Glomerular endothelial cell (primary cell): ENCODE measurements at places on chromosomes 7 and 10.
A peak's percentile ranks its signal among the peaks of the same experiment; 100 is the strongest.

DNA sequence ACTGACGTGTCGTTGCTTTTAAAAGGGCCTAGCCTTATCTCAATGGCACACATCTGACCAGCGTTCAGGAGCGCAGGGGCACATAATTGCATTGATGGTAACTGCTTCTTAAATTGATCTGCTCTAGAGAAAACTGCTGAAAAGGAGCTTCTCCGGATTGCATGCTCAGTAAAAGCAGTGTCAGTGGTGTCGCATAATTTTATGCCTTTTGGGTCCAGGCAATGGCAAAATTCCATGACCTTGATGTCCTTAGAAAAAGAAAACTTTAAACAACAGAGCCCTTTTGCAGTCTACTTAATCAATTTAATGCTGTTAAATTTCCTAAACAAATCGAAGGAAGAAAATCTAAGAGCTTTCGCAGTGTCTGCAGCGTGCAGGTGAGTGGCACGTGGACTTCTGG, 75.7 kb downstream of the PTPRE start:
- DNase-seq = no peak

- no peak for DNase-seq
These were observed 103.4 kb upstream of the MDFIC start for GRCh38 chr7:114818501-114818900.

GRCh38 chr10:110081911-110082310, 74.1 kb downstream of the ADD3 start:
- DNase-seq = peak; percentile 88

- DNase-seq = no peak
These were observed at the start of gene HERPUD2 for GRCh38 chr7:35694784-35695472. Gene HERPUD2, minus strand, starts transcription at chr7:35695135. Its CDS starts 805 bp downstream, at chr7:35694330.

- DNase-seq = no peak
These were observed 4.1 kb upstream of the CPED1 start for GRCh38 chr7:120984406-120984805.

DNA sequence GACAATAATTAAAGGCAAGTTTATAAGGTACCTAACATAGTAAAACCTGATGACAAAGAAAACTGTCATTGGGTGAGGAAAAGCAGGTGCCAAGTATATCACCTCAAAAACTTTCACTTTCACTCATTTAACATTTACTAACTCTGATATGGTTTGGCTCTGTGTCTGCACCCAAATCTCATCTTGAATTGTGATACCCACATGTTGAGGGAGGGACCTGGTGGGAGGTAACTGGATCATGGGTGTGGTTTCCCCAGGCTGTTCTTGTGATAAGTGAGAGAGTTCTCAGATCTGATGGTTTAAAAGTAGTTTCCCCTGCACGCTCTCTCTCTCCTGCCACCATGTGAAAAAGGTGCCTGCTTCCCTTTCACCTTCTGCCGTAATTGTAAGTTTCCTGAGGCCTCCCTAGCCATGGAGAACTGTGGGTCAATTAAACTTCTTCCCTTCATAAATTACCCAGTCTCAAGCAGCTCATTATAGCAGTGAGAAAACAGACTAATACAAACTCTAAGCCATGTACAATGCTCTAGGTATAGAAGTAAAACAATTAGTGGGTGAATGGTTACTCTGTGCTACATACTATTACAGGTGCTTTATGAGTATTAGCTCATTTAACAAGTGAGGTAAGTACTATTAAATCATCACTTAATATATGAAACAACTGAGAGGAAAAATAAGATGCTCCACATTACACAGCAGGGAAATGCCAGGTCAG, 199.0 kb downstream of the CHCHD3 start:
- DNase-seq = no peak

DNA sequence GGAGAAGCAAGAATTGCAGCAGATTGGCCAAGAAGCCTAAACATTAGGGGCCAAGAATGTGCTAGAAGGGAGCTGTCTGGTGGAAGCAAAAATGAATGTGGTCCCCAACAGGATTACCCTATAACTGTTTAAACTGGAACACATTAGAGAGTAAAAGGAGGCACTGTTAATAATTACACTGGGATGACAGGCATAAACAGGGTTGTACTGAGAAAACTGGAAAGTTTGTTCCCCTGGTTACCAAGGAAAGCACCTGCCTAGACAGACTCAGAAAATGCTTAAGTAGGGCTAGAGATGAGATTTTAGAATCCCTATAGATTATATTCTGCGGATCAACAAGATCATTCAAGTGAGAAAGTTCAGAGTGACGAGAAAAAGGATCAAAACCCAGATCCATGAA, 100.8 kb downstream of the CTTNBP2 start:
- no peak for DNase-seq

GRCh38 chr10:72757732-72758131, 65.8 kb downstream of the MCU start:
- DNase-seq = no peak

- DNase-seq = no peak
These were observed 1509.7 kb upstream of the LRRTM3 start for GRCh38 chr10:65416094-65416493.

DNA sequence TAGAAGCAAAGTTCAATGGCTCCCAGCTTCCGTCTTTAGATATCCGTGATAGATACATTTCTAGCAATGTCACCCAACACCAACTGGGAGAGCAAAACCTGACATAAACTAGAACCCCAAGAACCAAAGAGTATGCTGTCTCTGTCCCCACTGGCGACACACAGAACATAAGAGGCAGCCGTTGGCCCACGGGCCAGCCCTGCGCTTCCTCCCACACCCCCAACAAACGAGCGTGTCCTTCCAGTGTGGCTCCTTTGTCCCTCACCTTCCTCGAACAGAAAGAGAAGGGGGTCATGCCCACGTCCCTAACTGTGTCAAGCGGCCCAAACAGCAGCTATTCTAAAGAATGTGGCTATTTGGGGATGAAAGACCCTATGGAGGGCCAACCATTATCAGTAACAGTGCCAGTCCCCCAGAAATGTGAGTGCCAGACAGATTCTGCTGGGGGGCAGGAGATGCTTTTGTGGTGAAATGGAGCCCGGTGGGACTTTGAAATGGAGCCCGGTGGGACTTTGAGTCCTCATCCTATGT, 171.9 kb downstream of the USP6NL start:
- DNase-seq = no peak
